ENCODE measurements at places on chromosomes 5 and 9.

DNA sequence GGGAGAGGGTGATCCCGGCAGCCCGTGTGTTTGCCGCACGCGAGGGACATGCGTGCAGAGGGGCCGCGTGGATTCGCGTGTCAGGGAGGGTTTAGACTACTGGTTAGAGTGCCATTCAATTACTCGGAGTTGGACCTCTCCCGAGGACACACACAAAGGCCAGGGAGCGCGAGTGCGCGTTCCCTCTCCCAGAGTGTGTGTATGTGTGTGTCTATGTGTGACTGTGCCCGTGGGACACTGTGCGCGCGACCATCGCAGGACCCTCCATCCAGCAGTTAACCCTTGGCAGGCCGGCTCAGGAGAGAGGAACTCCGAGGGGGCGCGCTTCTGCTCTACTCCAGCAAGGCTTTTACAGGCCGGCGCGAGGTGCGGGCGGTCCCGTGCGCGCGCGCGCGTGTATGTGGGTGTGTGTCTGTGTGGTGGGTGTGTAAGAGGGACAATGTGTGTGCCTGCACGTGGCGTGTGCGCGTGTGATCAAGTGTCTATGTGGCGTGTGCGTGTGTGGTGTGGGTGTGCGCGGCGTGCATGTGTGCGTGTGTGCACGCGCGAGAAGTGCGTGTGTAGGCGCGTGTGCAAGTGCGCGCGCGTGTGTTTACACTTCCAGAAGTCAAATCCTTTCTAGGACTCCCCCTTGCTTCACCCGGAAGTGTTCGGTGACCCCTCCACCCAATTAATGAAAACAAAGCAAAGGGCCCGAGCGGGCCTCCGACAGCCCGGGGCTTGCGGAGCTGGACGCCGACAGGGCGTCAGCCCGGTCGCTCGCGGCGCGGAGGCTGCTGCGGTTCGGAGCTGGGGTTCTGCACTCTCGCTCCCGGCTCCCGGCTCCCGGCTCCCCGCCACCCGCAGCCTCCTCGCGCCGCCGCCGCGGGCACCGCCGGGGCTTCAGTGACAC lies 75.3 kb upstream of the TBCA start:
- DNase-seq, result peak; percentile 53

DNA sequence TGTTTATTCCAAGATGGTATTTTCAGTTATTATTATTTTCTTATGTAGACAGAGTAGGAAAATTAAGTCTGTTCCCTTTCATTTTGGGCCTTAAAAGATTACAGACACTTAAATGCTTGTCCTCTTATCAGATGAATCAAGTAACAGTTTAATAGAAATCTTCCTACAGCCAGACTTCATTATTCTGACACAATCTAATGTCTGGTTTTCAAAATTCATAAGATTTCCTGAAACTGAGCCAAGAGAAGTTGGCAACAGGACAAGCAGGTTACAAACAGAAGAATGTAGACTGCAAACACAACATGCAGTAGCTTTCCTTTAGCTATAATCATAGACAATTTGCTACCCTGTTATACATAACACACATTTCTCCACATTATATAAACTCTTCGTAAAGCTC lies 130.5 kb downstream of the FBXL17 start:
- peak; percentile 20 for DNase-seq

DNA sequence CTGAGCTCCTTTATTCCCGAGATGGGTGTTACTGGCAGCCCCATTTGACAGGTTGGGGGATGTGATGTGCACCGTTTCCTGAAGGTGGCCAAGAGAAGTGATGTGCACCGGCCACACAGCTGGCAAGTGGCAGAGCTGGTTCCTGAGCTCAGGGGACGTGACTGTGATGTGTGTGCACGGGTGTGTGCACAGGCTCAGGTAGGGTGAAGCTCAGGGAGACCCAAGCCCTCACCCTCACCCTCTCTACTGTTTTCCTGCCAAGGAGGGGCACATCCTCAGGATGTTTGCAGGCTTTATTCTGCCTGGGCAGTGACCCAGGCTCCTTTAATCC lies 56.6 kb downstream of the WWC1 start:
- no peak for DNase-seq

- DNase-seq, result no peak
Measured at GRCh38 chr9:137326445-137327065, 24.5 kb upstream of the NRARP start.

- DNase-seq, result no peak
Measured at GRCh38 chr5:22549876-22550671, 303.1 kb downstream of the CDH12 start.

DNA sequence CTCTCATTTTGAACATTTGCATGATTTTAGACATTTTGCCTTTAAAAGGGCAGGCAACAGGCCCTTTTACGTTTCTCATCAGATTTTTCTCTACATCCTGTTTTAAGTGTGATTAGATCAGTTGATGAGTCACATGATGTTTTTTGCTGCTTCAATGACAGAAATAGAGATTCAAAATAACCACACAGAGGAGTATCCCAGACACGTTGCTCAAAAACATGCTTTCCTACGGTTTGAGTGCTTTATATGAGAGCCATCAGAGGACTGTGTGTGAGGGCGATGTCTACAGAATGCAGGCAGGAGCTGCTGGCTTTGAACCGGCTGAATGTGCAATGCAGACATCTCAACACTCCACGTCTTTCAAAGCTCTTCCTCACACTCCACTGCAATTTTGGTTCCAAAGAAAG lies 42.1 kb downstream of the OTULIN start:
- DNase-seq, result peak; percentile 75

DNA sequence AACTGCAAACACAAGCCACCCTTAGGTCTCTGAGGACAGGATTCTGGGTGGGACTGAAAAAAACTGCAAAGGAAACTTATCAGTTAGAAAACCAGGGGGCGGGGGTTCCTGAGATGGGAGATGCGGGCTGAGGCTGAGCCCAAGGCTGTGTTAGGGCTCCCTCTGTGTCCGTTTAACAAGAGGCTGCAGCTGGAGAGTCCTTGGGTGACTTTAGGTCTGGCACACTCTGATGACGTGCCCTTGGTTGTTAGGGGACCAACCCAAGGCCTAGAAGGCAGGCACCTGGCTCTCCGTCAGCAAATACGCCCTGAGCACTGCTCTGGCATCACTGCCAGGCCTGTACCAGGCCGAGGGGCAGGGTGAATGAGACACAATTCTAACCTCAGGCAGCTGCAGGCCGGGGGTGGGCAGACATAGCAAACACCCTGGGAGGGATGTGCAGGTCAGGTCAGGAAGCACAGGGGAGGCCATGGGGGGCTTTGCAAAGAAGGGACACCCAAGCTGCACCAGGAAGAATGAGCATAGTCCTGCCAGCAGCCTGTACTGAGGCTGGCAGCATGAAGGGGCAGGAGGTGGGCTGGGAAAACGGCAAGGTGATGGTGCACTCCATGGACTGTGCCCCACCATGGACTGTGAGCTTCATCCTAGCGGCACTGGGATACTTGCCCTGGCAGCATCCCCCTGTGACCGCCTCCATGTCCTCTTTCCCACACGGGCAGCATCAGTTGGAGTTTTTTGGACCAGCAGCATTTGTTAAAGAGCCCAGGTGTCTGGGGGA lies 137.9 kb downstream of the GABBR2 start:
- DNase-seq, result no peak

GRCh38 chr5:6436715-6437331 lies 11.8 kb upstream of the UBE2QL1 start:
- DNase-seq, result peak; percentile 65

DNA sequence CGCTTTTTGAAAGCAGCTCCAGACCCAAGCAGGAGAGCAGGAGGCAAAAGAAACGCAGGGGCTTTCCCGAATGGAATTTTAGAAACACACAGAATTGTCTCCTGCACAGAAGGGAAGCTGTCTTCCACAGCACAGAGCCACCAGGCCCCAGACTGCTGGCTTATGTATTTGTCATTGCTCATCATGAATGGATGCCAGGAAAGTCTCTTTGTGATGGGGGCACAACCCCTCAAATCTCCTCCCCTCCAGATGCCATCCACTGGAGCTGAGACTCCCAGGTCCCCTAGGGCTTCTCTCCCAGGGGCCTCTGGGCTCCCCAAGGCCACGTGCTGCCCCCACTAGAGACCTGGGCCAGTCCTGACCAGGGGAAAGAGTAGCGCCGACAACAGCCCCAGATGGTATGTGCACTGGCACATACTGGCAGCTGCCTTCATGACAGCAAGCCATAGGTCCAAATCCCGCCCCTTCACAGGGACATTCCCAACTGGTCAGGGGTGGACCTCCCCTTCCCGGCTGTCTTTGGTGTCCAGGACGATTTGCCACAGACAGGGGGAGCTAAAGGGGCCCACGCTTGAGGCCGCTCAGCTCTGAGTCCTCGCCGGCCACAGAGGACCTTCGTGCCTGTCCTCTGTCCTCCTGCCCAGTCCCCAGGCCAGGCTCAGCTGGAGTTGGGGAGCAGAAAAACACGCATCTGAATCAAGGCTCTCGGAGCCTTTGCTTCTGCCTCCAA lies 127.8 kb downstream of the KCNIP1 start:
- no peak for DNase-seq

DNA sequence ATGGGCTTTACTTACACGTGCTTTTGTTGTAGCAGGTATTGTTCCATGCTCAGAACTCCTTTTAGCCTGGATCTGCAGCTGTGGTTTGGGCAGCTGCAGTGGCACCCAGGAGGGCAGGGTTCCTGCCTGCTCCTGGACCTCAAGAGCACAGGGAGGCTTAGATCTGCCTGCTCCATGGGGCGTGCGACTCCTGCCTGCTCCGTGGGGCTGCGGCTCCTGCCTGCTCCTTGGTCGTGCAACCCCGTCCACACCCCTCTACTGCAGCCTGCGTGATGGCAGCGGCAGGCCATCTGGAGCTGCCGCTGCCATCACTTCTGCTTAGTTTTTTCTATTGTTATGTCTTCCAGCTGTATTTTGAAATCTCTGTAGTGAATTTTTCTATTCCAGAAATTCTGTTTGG lies 11.7 kb upstream of the UGT3A2 start:
- no peak for DNase-seq

DNA sequence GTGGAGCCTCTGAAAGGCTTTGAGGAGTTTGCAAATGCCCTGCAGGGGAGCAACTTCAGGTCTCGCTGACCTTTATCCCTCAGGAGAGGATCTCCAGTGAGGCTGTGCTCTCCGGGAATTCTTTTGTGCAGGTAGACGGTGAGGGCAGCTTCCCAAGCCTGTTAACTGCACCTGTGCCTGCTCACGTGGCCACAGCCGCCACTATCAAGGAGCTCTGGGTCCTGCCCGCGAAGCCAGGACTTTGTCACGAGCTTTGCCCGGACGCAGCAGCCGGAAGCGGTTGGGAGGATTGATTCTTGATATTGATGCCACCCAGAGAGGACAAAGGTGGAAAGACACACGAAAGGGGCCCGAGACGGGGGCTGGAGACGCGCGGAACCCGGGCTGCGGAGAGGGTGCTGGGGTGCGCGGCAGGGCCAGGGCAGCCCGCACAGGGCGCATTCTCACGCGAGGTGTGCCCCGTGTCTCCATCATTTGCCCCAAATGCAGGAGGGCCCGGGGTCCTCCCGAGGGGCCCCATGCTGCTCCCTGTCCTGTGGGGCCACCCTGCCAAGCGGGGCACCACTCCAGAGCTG lies 18.2 kb downstream of the SLC9A3 start:
- no peak for DNase-seq

DNA sequence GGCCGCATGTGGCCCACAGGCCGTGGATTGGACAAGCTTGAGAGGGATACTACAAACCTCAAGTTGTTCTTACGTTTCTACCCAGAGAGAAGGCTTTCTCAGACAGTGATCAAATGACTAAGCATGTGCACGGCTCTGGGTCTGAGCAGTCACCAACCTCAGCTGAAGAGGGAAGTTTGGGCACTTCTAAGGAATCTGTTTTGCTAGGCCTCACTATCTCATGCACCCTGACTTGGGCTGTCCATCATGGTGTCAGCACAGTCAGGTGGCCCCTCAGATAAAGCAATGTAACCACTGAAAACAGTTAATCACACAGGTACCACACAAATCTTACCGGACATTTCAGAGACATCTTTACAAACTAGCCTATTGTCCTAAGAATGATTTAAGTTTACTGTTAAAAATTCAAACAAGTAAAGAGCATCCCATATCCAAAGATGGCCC lies 24.6 kb downstream of the CSF2 start:
- DNase-seq, result peak; percentile 38

GRCh38 chr9:117882171-117882570 lies 178.0 kb downstream of the TLR4 start:
- no peak for DNase-seq

GRCh38 chr5:82985763-82986162 lies 91.4 kb downstream of the TMEM167A start:
- DNase-seq, result no peak

DNA sequence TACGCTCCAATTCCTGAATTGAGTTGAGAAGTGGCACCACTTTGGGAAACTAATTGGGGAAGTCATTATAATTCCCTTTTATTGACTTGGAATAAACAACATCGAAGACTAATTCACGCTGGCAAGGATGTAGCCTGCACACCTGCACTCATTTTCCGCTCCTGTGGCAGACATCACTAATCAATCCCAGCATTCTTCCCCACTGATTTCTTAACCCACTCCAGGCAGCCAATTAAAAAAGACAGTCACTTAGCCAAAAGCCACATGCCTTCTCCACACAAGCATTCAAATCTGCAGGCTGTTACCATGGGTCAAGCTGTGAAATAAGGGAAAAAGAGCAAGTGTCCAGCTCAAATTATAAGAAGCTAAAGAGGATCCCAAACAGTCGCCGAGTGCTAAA lies 68.2 kb upstream of the HRH2 start:
- no peak for DNase-seq

DNA sequence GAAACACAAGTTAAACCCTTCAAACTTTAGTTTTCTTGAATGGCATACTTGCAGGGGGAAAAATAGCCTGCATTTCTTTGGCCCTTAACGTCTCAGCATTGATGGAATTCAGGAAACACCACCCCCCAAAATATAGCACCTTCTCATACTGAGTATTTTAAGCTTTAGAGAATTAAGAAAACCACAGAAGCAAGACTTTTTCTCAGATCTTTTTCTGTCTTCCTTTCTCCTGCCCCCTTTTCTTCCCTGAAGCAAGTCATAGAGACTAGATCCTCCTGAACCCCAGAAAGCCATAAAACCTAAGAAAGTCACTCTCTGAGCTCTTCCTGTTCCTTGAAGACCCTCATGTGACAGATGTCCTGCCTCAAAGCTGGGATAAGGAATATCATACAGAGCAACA lies 1069.9 kb downstream of the EFNA5 start:
- DNase-seq, result no peak

DNA sequence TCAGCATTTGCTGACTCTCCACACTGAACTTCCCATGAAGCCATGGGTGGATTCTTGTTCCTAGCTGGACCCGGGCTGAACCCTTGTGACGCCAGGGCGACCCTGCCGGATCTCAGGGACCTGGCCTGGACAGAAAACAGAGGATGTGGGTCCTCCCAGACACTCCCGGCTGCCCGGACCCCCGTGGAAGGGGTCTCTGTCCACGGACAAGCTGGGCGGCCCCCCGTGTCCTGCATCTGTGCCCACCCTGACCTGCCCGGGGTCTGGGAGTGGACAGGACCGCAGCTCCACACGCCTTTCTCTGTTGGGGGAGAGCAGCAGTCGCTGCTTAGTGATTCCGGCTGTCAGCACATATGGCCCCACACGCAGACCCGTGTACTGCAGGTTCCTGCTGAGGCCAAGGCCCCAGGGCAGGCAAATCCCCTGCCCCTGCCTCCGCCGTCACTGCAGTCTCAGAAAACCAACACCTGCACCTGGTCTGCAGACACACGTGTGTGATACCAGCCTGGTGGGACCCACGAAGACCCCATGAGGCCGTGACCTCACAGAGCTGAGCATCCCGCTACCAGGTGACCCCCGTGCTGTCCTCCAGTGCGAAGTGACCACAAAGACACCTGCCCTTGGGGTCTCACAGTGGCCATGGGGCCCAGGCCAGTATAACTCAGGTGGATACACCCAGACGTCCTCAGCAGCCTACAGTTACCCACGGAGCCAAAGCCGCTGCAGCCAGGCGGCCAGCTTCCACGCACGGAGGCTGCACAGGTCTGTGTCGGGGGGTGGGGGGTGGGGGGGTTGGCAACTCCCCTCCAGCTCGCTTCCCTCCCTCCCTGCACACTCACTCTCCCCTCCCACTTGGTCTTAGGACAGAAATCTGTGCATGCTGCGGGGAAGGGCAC lies 50.6 kb downstream of the NKD2 start:
- no peak for DNase-seq

All from fibroblast of skin of right biceps (primary cell).